ENCODE measurements at places on chromosomes 4 and X. TPM values are rescaled to one million over a fixed set of nuclear protein-coding genes. Genes with fewer than 3 reads are reported as not detected.
A peak's percentile ranks its signal among the peaks of the same experiment; 100 is the strongest.

DNA sequence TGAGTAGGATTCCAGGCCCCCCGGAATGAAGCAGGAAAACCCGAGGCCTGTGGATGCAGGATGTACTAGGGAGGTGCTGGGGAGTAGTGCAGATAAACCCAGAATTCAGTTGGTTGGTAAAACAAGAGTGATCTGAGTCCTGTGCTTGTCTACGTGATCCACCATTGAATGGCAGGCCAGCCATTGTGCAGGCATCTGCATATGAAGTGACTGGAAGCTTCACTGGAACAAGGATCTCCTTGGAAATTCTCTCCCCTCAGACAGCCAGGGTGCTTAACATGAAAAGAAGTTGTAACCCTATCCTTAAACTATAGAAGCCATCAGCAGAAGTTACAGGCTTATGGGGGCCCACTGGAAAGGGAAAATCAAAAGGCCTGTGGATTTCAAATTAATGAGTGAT, 656 bp upstream of the GSPT2 start:
- no peak for DNase-seq

Gene NHS
- 1.7 TPM for total RNA-seq

GRCh38 chr4:71691416-71692073, 92.3 kb downstream of the GC start:
- DNase-seq: no peak

DNA sequence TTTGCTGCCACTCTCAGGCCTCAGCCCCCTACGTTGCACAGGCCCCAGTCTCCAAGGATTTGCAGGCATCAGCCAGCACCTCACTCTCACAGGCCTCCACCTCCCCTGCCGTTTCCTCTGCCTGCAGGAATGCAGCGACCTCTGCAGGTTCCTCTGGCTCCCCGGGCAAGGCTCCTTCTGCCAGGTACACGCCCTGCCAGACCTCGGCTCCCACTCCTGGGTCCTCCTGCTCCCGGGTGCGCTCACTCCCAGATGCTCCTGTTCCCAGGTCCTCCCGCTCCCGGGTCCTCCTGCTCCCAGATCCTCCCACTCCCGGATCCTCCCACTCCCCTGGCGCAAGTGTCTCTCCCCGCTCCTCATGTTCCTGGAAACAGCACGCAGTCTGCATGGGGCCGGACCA, 144.4 kb upstream of the RADX start:
- DNase-seq: peak; percentile 49

DNA sequence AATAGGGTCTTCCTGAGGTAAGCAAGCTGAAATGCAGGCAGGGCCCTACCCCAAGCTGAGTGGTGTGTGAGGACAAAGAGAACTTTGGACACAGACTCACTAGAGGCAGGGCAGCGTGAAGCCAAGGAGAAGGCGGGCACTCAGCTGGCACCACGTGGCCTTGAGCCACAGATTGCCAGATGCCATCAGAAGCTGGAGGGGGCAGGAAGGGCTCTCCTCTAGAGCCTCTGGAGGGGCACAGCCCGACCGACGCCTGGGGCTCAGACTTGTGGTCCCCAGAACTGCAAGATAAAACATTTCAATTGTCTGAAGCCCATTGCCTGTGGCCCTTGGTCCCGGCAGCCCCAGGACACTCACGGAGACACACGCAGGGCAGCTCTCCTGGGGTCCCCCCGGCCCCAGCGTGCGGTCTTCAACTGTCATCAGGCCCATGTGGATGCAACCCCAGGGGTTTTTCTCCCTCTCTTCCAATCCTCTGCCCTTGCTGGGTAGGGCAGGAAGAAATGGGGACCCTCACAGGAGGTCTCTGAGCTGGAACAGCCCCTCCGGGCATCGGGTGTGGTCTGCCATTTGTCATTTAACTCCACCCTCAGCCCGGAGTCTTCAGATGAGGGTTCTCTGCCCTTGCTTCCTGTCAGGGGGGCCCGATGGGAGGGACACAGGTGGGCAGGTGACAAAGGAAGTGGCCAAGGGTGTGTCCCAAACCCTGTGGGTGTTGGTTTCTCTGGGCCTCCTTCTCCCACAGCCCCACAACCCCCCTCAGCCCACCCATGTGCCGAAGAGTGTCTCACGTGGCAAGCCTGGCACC, 22.2 kb downstream of the HMX1 start:
- no peak for DNase-seq

GRCh38 chrX:112147206-112147605, 64.6 kb upstream of the TRPC5 start:
- no peak for DNase-seq

DNA sequence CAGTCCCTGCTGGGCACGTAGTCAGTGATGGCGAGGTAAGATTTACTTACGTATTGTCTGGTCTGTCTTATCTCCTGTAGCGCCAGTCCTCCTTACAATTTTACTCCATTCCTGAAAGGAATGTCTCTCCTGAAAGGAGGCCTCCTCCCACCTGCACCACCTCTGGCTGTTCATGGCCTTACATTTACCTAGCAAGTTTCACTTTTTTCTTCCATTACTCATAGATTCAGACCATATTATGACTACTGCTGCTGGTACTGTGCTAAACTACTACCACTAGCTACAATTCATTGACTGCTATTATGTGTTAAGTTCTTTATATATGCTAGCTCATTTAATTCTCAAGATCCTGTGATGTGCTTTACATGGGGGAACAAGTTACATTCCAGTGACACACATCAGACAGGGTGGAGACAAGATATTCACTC, 189.9 kb downstream of the BMPR1B start:
- no peak for DNase-seq

- DNase-seq: no peak
These were observed 399.9 kb downstream of the GASK1B start for GRCh38 chr4:157772907-157773306.

Data from pancreas (tissue), 10 donors.